Fibroblast of skin of right quadriceps (primary cell): ENCODE measurements at places on chromosomes 2 and 18.

- no peak for DNase-seq
These were observed 80.8 kb upstream of the WIPF1 start for GRCh38 chr2:174678395-174678794.

DNA sequence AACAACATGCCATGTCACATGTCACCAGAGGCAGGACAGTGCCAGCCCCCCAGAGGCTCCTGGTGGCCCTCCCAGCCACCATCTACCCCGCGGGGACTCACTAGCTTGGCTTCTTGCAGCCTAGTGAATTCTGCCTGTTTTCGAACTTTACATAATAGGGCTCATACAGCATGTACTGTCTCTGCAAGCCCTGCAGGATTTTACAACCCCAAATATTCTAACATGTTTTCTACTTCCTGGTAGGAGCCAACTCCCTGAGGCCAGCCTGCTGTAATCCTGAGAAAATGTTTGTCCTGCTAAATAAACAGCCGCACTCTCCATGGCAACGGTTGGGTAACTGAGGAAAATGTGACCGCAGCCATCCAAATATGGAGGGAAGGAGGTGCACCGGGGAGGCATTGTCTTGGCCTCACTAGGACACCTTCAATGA lies 2.7 kb downstream of the PER2 start:
- peak; percentile 80 for DNase-seq

GRCh38 chr2:171320208-171320621 lies 113.6 kb downstream of the METTL8 start:
- DNase-seq, result no peak

GRCh38 chr2:239833269-239834109 lies 191.7 kb downstream of the NDUFA10 start:
- no peak for DNase-seq

GRCh38 chr18:13370995-13371625 lies 152.6 kb downstream of the LDLRAD4 start:
- no peak for DNase-seq

GRCh38 chr18:6956495-6956894 lies 161.1 kb downstream of the LAMA1 start:
- DNase-seq, result no peak

GRCh38 chr2:11998626-11999378 lies 252.4 kb downstream of the LPIN1 start:
- peak; percentile 68 for DNase-seq

DNA sequence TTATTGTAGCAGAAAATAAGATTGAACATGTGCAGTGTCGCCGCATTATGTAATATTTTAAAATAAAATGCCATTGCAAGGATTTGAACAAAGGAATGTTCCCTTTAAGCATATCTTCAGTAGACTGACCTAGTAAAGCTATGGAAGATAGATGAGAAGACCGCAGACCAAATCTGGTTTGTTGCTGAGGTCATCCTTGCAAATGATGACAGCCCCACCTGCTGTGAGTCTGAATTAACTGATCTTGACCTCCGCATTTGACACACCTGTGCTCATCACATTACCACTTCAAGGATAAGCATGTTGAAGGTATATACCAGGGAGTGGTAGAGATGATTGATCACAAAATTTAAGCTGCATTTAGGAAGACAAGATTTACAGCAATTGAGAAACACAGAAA lies 96.2 kb downstream of the NYAP2 start:
- no peak for DNase-seq

DNA sequence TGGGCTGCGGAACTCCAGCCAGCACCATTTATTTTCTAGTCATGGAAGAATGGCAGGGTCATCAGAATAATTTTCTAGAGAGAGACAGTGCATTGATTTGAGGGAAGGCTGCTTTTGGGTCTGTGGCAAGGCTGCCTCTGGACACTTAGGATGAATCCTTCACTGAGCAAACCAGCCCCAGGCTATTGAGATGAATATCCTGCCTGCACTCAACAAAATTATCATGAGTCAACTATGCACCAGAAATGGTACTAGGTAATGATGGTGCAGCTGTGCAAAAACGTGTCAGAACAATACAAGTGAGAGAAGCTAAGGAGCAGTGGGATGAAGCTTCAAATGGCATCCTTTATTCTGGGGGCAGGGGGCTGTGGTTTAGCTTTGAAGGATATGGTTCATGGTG lies 115.8 kb downstream of the SPHKAP start:
- no peak for DNase-seq

GRCh38 chr2:47129191-47129706 lies 25.9 kb downstream of the STPG4 start:
- no peak for DNase-seq

- no peak for DNase-seq
These were observed 91.7 kb upstream of the CNGA3 start for GRCh38 chr2:98254504-98255059.

GRCh38 chr2:37558623-37559022 lies 112.8 kb downstream of the CDC42EP3 start:
- no peak for DNase-seq

GRCh38 chr2:218128781-218129457 lies 3.1 kb downstream of the CXCR2 start:
- no peak for DNase-seq

DNA sequence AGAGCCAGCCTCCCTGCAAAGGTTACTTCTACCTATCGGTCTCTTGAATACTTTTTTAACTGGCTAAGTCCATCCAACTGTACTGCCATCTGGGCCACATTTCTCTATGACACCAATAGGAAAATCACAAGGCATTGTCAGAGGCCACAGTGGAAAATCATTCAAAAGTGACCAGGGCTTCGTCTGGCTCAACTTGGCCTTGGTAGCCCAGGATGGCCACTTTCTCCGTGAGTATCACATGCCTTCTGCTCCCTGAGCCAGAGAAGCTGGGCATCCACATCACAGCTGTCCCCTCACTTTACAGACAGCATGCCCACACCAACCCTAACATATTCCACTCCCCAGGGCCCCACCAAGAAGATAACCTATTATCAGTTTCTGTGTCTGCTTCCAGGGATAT lies 5.8 kb downstream of the CIB4 start:
- DNase-seq, result no peak
